ENCODE measurements at places on chromosomes 7 and 10.

- no peak for DNase-seq
These were observed 23.8 kb upstream of the STN1 start for GRCh38 chr10:103941801-103942200.

DNA sequence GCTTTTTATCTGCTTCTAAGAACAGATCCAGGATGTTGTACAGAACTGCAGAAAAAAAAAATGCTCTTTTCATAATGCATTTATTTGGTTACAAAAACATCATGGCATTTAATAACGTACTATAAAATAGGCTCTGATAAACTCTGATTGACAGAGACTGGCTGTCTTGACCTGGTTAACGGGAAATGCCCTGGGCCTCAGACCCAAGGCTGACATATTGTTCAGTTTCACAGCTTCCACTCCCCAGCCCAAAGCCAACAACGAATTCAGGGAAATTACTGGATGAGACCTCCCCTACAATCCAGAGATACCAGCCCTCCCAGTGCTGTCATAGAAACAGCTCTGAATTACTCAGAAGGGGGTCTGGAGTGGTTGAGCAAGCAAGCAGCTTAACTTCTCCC is 260.1 kb downstream of the CREB5 start:
- no peak for DNase-seq

DNA sequence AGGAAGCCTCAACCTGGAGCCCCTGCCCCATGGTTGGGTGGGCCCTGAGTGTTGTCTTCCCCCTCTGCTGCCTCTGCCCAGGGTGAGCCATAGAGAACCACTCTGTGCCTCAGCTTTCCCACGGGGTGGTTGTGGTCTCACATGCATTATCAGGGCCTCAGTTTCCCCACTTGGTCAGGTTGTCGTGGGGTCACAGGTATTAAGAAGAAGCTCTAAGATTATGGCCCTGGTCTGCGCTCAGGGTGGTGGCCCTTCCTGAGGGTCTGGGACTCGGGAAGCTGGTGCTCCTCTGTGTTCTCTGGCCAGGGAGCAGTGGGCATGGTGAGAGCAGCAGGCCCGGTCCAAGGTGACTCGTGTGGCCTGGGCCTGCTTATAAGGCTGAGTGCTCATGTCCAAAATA is 17.8 kb downstream of the LRRC27 start:
- no peak for DNase-seq

DNA sequence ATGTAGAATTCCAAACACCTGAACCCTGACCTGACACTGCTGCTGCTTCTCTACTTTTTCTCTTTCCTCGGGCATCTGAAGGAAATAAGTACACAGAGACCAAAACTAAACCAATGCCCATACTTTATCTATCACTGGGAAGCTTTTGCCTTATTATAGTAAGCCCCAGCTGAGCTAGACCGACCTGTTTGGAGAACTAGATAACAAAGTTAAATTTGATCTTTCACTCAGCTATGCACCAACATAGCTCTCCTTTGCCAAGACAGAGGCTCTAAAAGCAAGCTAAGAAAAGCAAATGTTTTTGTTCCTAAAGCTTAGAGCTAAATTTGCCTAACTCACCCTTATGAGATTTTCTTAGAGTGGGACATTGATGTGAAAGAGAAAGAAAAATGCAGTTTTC is 39.1 kb downstream of the NHLRC2 start:
- DNase-seq = no peak

- DNase-seq = no peak
These were observed 145.8 kb downstream of the NSUN6 start for GRCh38 chr10:18505456-18506118.

- DNase-seq = no peak
These were observed 154.0 kb upstream of the THSD7A start for GRCh38 chr7:11985971-11986370.

GRCh38 chr7:33612442-33612841 is 292.9 kb upstream of the BMPER start:
- DNase-seq = no peak

DNA sequence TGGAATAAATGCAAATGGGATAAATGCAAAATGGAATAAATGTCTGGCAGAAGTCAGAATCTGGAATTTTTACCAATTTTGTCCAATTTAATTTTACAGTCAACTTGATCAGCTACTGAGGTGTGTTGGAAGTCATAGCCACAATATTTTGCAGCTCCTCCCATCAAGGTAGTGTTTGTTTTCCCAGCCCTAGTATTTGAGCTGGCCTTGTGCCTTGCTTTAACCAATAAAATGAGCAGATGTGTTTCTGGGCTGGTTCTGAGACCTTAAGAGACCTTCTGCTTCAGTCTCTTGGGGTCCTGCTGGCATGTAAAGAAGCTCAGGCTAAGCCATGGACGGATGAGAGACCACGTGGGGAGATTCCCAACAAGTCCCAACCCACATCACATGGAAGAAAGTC is 42.7 kb upstream of the RSBN1L start:
- DNase-seq = no peak

DNA sequence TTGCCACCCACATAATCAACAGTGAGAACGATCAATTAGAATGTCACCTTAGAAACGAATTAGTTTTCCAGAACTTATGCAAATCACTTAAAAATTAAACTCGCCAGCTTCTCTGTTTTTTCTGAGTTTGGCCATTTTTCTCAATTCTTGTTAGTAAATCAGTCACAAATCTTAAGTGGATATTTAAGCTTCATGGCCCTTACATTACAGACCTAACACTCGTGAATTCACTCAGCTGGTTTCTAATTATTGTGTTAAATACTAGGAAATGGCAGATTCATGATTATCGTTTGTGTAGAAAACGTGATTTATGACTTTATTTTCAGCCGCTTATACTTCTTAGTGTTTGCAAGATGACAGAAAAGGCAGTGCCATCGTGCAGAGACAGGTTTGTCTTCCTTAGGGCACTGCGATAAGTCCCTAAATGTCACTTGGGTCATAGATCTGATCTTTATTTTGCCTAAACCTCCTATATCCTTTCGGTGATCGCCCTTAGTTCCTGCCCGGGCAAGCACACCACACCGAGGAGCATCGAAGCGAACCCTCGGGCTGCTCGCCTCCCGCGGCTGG is 587 bp upstream of the CELF2 start:
- DNase-seq = no peak

DNA sequence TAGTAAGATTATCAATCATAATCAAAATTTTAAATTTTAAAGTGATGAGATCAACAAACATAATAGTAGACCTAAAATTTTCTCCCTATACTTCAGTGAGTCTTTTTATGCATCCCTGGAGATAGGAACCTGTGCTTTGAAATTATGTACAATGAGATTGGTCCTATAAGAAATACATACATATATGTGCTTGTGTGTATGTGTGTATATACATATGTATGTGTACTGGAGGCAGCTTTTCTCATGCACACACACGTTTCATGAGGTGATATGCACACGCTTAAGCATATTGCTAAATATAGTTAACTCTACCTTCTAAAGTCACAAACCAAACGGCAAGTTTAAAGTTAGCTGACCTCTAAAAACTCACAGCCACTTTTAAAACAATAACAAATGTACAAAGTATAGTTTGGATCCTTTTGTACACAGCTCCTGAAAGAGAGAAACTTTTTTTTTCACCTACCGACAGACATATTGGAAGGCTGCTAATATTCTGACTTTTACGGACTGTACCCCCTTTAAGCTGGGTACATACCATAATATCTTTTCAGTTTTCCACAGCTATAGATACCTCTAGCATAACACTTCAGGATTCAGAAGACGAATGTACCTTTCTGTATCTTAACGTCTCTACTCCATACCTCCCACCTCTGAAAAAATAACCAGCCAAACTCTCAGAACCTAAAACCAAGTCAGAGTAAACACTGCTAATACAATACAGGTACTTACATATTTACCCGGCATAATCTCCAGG is 3.3 kb downstream of the ITGB1 start:
- no peak for DNase-seq

GRCh38 chr7:121023194-121023593 is 34.7 kb downstream of the CPED1 start:
- no peak for DNase-seq

DNA sequence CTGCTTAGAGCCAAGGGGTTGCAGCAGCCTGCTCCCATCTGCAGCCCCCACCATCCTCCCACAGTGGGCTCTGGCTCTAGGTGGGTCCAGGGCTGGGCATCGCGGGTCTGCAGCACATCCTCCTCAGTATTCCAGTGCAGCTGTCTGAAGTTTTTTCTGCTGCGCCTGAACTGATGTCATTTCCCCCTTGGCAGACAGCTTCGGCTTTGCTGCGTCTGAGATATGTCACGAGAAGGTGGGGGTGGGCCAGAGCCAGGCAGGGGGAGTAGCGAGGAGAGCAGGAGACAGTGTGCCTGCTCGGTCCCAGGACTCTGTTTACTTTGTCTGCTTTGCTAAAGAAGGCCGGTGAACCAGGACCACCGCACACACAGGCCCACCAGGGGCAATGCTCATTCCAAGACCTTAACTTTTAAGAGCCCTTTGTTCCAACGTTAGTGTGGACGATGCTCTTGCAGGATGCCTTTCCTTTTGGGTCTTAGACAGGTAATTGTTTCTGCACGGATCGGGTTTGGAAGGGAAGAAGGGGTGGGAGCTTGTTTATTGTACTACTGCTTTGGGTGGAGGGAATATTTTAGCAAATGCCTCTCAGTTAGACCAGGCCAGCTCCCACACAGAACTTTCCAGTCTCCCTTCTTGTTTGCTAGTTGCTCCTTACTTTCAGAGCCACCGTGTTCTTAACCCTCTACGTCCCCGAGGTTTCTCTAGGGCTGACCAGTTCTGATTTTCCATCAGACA is 32.4 kb downstream of the WBP1L start:
- no peak for DNase-seq

GRCh38 chr7:4093483-4093882 is 588.6 kb upstream of the FOXK1 start:
- DNase-seq = no peak

DNA sequence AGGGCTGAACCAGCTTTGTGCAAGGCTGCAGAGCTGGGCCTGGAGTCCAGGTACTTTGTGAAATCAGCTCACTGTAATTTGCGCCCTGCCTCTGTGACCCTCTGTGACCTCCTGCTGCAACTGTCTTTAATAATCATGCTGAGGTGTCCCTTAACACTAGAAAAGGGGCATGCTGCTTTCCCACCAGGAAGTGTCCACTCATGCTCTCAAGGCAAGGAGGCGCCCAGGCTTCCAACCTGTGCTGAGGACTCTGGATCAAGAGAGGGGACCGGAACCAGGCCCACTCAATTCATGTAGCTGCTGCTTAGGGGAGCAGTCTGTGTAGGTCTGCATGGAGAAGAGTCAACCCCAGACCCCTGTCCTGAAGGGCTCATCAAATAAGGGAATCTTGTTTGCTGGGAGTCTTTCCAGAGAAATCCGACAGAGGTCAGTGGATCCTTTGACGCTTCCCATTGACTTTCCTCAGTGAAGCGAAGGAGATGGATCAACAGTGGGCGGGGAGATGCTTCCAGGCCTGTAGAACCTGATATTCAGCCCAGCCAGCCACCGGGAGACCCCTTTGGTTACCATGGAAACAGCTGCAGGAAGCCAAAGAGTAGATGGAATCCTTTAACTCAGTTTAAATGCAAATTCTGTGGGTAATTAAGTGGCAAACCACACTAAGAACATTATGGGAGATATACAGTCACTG is 945.9 kb downstream of the GRID1 start:
- no peak for DNase-seq

- no peak for DNase-seq
These were observed 871 bp upstream of the CCL24 start for GRCh38 chr7:75814407-75814947.

GRCh38 chr10:22693371-22693784 is 21.0 kb downstream of the PIP4K2A start:
- DNase-seq = no peak

DNA sequence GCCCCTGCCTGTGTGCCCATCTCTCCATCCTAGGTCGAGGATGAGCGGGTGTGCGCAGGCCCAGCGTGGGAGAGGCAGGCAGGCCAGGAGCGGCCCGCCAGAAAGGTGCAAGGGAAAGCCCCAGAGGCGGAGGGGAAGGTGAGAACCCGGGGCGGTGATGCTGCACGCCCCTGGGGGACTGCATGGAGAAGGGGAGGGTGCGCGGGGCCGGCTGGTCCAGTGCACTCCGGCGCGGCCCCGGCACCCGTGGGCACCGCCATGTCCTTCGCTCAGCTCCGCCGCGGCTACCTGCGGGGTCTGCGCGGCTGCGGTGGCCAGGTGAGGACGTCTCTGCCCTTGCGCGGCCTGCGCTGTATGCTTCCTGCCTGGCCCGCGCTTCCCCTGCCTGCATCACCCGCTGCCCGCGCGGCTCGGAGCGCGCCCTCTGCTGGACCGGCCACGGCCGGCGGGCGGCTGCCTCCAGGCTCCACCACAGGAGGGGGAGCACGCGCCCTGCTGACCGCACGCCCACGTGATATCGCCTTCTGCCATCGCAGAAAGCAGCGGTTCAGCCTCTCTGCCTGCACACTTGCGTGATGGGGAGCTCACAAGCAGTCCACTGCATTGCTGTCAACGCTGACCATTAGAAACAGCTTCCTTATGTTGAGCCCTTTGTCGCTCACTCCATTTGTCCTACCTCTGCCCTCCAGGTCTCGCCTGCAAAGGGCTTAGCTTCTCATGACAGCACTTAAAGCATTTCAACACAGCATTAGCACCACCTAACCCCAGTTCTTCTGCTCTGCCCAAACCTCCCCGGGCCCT is 73.9 kb downstream of the CXCL12 start:
- DNase-seq = peak; percentile 88

- DNase-seq = peak; percentile 74
These were observed 177.6 kb downstream of the PARD3 start for GRCh38 chr10:34637418-34637911.

- no peak for DNase-seq
These were observed 36.8 kb downstream of the NACAD start for GRCh38 chr7:45052011-45052410.

- DNase-seq = no peak
These were observed 819.2 kb upstream of the C7orf33 start for GRCh38 chr7:147771344-147771743.

GRCh38 chr7:22697876-22698606 is 29.0 kb upstream of the IL6 start:
- peak; percentile 40 for DNase-seq

GRCh38 chr7:88202278-88202677 is 17.6 kb downstream of the SRI start:
- no peak for DNase-seq

GRCh38 chr10:117260084-117260483 is 19.2 kb downstream of the SLC18A2 start:
- no peak for DNase-seq

DNA sequence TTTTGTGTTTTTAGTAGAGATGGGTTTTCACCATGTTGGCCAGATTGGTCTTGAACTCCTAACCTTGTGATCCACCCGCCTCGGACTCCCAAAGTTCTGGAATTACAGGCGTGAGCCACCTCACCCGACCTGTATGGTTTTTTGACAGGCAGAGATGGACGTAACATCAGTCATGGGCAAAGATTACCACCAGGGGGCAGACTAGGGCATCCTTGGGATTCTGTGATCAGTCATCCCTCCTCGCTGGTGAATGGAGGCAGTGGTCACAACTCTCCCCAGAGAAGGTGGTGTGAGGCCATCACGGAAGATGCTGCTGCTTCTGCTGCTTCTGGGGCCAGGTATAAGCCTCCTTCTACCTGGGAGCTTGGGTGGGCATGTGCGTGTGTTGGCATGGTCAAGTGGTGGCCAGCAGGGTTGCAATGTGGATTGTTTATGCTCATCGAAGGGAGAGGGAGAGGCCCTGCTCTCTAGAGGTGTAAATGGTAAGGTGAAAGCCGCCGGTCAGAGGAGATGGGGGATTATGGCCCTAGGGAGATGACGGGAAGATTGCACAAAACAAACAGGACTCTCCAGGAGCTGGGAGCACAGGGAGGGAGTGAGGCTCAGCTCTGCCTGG is 122.7 kb upstream of the PRSS1 start:
- DNase-seq = peak; percentile 47

GRCh38 chr7:112400141-112400540 is 50.1 kb upstream of the IFRD1 start:
- no peak for DNase-seq

- DNase-seq = no peak
These were observed 138.4 kb upstream of the MDFIC start for GRCh38 chr7:114783508-114783907.
